ENCODE measurements at places on chromosomes 7 and 10.

GRCh38 chr7:131625817-131626372 lies 69.5 kb upstream of the PODXL start:
- no peak for DNase-seq

DNA sequence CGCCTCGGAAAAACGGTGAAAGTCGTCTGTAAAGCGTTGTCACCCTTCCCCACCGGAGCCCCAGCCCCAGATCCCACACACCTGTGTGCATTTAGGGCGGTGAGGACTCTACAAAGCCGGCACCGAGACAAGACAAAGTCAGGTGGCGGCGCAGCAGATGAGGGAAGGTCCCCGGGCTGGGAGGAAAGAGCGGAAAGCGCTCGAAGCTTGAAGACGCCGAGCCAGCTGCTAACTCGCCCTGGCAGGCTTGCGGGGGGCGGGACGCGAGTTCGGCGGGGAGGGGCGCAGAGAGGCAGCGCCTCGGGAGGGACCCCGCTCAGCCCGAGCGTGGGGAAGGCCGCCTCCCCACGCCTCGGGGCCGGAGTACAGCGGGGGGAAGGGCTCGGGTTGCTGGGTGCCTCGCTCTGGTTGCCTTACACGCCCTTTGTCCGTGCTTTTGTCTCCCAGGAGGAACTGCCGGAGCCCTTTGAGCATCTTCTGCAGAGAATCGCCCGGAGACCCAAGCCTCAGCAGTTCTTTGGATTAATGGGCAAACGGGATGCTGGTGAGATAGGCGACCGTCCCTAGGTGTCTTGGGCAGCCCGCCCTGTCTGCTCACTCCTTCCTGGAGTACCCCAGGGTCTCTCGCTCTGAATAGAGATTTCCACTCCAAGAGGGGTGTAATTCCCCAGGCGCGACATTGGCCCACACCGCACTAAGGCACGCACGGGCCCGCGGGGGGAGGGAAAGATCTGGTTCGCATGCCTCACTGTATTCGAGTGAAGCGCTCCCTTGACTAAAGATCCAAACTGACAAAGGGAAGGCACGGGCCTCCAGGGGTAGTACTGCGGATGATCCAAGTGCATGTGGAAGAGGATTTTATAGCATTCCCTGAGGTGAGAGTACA lies 1.6 kb downstream of the TAC1 start:
- DNase-seq = no peak

GRCh38 chr10:52314822-52315552 lies 906 bp downstream of the DKK1 start:
- peak; percentile 15 for DNase-seq

- DNase-seq = no peak
These were observed 74.6 kb upstream of the GRID1 start for GRCh38 chr10:86440874-86441843.

- no peak for DNase-seq
These were observed 524.8 kb downstream of the GRM8 start for GRCh38 chr7:126727930-126728391.

DNA sequence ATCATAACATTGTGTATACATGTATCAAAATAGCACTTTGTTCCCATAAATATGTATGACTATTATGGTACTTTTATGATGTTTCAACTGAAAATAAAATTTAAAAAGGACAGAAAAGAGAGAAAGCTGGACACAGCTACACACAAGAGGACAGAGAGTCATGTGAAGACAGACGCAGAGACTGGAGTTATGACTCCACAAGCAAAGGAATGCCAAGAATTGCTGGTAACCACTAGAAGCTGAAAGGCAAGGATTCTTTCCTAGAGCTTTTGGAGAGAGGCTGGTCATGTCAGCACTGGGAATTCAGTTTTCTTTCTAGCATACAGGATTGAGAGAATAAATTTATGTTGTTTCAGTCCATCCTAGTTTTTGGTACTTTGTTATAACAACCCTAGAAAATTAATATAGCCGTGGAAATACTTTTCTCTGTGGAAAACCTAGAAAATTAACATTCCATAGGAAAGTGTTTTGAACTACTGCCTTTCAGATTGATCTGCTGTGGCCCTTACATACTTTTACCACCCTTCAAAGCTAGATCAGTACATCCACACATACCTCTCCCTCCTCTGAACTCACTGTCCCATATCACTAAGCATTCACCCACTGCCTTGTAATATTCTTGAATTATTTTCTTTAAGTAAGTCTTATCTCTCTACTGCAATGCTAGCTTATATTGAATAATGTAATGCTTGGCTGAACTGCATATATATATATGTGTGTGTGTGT lies 575.3 kb downstream of the IPMK start:
- DNase-seq = no peak

DNA sequence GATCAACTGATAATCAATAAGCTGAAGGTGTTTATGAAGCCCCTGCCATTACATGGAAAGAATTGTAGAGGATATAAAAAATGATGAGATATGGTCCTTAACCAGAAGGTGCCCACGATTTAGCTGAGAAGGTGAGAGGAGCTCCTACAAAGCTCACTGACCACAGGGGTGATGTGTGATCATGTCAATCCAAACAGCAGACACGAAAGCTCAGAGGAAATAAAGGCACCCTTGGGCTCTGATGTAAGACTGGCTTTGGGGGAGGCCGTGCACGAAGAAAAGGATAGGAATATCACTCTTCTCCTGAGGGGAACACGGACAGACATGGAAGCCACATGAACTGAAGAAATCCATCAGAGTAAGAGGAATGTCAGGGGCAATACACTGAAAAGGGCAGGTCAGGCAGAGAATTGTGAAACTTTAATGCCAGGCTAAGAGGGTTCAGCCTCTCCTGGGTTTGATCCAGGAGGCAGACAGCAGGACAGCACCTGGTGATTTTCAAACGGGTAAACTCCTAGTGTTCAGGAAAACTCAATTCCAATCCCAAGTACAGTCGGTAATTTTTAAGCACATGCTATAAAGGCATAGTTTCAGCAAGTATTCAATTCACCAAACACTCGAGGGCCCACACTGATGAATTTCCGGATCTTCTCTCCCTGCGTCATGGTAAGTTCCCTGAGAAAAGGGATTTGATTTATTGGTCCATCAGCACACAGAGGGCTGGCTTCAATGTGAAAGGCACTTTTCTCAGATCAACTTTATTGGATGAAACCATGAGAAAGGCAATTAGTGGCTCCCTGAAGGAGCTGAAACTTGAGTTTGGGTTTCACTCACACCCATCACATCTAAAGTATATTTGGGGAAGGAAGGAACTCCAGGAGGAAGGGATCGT lies 163.8 kb downstream of the PRPF18 start:
- no peak for DNase-seq

- DNase-seq = no peak
These were observed 159.9 kb downstream of the FGFR2 start for GRCh38 chr10:121438333-121438732.

GRCh38 chr7:69765879-69766278 lies 167.6 kb downstream of the AUTS2 start:
- no peak for DNase-seq

- no peak for DNase-seq
These were observed 163.5 kb upstream of the PLXDC2 start for GRCh38 chr10:19652750-19653149.

DNA sequence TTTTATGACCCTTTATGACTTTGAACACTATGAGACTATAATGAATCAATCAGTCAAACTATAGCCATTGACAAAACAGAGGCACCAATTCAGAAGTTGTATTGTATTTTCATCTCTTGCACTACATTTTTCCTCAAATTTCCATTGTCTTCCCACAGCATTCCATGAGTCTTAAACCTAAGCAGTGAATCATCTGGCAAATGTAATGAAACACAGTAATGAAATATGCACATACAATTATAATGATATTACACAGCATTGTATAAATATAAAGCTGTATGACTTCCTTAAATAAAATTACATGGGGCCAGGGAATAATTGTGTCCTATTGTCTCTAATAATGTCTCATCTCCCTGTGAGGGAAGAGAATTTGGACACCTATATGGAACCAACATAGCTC lies 45.0 kb downstream of the VWDE start:
- DNase-seq = no peak

DNA sequence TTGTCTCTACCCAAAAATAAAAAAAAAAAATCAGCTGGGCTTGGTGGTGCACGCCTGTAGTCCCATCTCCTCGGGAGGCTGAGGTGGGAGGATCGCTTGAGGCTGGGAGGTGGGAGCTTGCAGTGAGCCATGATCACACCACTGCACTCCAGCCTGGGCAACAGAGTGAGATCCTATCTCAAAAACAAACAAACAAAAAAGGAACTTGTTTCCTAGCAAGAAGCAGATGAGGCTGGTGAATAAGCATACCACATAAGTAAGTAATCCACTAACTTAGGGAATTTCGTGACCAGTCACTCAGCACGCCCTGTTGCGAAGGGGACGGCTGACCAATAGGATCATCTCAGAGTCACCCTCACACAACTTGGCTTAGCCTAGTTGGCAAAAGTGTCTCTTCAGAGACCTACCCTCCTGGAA lies 64.6 kb downstream of the CUX1 start:
- no peak for DNase-seq

DNA sequence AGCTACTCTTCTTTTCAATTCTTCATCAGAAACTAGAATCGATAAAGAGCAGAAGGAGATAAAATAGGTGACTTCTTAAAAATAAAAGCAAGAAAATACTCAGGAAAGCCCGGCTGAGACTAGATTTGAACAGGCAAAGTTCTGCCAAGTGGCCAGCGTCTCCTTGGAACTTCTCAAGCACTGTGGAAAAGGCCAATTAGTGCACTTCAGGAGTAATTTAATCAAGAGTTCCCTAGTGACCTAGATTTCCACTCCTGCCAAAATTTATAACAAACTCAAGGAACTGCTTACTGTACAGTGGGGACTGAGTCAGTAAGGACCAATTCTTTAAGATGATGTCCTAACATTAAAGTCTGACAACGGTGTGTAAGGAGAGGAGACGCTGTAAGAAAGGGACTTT lies 57.3 kb downstream of the CHCHD3 start:
- DNase-seq = no peak

GRCh38 chr7:2804227-2804763 lies 39.8 kb downstream of the GNA12 start:
- no peak for DNase-seq

DNA sequence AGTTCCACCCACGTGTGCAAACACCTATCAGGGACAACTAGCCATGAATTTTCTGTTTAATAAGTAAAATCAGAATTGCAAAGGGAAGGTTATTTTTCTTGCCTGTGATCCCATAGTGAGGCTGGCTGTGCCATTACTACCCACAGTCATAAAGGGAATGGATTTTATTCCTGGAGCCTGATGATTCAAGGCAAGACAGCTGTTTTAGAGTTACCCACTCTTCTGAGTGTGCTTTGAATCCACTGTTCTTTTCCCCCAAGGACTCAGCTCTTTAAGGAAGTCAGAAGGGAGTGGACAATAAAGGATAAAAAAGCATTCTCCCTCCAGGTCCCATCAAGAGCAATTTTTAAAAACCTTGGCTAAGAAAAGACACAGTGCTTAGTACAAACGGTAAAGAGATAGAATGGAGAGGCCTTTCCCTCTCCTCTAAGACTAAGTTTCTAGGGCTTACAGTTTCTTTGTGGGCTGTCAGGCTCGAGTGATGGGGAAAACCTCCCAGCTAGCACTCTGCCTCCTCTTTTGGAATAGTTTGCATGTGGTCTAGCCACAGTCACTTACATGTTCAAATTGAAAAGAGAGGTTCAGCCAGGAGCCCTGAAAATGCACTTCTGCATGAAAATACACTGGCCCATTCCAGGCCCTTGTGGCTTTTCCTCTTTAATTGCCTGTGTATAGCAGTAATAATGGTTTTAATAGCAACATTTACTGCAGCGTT lies 5.1 kb upstream of the LRRC4 start:
- no peak for DNase-seq

DNA sequence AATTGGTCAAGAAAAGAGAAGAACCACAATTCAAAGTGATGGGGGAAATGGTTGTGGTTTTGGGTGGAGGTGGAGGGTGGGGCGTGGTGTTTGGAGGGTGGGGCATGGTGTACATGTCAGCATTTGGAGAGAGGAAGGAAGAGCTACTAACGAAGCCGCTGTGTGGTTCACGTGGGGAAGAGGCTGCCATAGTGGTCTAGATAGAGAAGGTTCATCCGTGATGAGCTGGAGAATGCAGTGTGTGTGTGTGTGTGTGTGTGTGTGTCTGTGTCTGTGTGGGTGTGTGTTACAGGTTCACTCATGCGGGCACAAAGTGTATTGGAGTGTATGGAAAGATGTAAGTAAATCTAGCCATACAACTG lies 6.1 kb upstream of the VCL start:
- DNase-seq = no peak

DNA sequence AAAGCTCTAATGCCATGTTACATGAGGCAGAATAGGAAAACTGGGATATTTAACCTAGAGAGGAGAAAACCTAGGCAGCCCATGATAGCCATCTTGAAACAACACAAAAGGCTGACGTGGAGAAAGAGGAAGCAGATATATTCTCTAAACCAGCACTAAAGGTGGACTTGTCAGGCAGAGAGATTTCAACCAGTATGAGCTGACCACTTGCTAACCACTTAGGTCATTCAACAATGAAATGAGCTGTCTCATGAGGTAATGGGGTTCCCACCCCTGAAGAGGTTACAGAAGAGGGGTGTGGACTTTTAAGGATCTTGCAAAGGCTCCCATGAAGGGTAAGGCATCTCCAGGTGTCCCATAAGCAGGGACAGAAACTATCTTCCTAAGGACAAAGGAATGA lies 26.8 kb upstream of the EGR2 start:
- DNase-seq = no peak

DNA sequence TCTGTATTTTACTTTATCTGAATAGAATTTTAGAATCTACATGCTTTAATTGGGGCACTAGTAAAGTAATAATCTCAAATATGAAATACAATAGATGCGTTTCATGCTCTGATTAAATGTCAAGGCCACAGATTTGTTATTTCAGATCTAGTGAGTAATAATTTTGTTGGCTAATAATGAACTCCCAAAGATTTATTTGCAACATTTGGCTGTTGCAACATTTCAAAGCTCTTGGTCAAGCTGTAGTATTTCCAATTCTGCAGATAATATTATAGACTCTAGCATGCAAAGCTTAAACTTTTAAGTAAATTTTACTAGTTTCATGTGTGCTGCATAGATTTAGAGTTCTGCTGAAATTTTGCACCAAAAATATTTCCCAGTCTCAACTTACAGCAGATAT lies 16.7 kb downstream of the LRRN3 start:
- DNase-seq = no peak

GRCh38 chr7:107882766-107883165 lies 8.2 kb upstream of the DLD start:
- no peak for DNase-seq

GRCh38 chr10:61733358-61733940 lies 70.7 kb downstream of the CABCOCO1 start:
- no peak for DNase-seq

DNA sequence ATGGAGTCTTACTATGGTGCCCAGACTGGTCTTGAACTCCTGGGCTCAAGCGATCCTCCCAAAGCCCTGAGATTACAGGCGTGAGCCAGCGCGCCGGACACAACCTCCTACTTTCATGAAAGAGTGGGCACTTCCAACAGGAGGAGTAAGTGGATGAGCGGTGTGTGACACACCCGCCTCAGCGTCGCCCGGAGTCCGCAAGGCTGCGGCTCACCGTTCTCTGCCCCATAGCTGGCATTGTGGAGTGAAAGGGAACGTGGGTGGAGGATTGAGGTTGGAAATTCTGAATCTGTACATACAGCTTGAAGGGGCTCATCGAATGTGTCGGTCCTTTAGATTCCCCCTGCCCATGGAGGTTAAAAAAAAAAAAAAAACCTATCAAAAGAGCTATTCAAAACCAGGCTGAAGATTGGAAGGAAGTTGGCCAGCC lies 524 bp upstream of the PRXL2A start:
- no peak for DNase-seq

- DNase-seq = no peak
These were observed 8.1 kb upstream of the SH2D4B start for GRCh38 chr10:80529604-80530003.

GRCh38 chr10:132893090-132893489 lies 49.3 kb downstream of the CFAP46 start:
- no peak for DNase-seq
